T follicular helper cell (primary cell): ENCODE measurements at places on chromosomes 4 and X.
A peak's percentile ranks its signal among the peaks of the same experiment; 100 is the strongest.

DNA sequence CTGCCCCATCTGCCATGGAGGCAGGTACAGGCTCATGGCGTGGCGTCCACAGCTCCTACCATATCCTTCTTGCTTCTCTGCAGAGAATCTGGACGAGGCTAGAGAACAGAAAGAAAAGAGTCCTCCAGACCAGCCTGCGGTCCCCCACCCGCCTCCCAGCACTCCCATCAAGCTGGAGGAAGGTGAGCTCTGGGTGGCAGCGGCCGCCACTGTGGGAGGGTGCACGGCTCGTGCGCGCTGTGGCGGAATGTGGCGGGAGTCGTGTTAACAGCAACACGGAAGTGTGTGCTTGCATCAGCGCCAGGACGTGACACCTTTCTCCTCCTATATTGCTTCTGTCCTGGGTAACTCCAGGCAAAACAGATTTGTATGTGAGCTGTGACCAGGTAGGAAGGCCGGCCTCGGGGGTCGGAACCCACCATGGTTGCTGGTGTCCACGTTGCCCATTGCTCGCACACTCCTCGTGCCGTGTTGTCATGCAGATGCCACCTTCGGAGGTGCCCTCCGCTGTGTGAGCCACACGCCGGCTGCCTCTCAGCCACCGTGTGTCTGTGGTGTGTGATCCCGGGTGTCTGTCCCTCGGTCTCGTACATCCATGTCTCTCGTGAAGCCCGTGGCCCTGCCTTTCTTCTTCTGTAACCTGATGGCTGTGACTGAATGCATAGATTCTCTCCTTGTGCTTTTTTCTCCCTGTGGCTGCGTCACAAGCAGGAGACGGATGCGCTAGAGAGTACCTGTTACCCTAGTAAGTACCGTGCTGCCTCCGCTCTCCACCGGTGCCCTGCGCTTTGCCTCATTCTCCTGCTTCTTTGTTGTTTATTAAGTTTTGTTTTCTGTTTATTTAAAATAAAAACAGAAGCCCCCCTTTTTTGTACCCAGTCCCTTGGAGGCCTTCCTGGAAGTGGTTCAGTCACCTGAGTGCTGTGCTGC lies 37.0 kb downstream of the NOP14 start:
- no peak for DNase-seq

GRCh38 chr4:143356493-143356892 lies 19.8 kb downstream of the GAB1 start:
- no peak for DNase-seq

DNA sequence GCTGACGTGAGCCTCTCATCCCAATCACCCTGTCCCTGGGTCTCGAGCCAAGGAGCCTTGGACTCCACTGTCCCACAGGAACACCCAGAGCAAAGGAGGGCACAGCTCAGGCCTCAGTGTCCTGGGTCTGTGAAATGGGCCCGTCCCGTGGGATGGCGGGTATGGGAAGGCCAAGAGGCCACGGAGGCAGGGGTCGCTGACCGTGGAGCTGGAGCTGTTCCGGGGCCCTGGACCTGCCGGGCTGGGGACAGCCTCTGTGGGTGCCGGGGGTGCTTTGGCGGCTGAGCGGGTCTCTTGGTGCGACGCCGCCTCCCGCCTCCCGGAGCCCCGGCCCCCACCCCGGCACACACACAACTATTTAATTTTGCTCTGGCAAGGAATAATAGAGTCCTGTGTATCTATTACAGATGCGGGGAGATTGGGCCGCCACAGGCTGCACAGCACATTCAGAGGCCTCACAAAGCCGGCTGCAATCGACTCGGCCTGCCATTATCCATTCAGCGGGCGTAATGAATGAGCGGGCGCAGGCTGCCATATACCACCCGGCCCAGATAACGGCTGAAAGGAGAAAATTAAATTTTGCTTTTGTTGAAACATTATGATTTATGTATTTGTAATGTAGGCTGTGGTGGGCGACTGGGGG lies 83.9 kb upstream of the NKX1-1 start:
- DNase-seq: no peak

GRCh38 chr4:2042947-2043395 lies 16.2 kb upstream of the NAT8L start:
- DNase-seq: no peak

GRCh38 chr4:80243274-80244018 lies 23.0 kb upstream of the FGF5 start:
- DNase-seq: no peak

DNA sequence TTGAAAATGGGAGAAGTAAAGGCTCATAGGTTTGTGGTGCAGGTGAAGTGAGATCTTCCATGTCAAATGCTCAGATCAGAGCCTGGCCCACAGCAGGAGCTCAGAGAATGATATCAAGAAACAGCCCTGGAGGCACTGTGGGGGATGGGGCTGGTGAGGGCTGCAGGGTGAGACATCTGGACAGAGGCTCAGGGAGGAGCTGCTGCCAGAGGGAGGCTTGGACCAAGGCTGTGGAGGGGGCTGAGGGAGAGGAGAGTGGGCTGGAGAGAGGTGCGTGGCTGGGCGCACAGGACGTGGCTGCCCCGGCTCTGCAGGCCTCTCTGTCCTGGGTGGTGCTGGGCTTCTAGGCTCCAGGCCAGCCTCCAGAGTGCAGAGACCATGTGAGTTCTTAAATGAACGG lies 5.6 kb downstream of the SORCS2 start:
- DNase-seq: no peak

GRCh38 chr4:152389359-152389758 lies 146.5 kb downstream of the FBXW7 start:
- no peak for DNase-seq

GRCh38 chrX:48573690-48574269 lies 504 bp upstream of the RBM3 start:
- DNase-seq: peak; percentile 9

DNA sequence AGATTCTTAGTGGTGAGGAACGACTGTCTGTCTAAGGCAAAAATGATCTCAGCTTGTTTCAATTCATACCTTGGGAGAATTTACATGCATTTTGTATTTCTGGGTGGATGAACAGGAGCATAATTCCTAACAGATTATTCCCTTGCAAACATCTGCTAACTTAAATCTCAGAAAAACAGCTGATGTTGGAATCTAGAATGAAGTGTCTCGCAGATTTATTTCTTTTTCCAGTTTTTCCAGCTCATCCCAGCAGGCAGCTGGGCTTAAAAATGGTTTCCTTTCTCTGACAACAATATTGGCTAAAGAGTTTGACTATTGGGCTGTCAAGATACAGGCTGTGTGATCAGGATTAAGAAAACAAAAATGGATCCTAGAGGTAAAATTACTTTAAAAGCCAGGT lies 1.1 kb downstream of the LNX1 start:
- no peak for DNase-seq

DNA sequence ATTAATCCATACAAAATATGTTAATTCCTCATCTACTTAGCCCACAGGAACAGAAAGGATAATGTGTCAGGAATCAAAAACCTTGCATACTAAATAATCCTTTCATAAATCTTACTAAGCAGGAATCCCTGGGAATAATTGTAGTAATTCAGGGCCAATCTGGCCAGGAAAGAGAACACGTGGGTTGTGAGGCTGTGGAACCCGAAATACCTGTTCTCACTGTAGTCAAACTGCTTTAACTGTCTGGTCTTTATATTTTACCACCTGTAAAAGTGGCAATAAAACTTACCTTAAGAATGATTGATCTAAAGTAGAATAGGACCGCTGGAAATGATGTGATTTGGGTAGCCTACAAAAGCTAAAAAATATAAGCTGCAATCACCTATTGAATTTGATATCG lies 1620.9 kb downstream of the STIM2 start:
- DNase-seq: no peak

DNA sequence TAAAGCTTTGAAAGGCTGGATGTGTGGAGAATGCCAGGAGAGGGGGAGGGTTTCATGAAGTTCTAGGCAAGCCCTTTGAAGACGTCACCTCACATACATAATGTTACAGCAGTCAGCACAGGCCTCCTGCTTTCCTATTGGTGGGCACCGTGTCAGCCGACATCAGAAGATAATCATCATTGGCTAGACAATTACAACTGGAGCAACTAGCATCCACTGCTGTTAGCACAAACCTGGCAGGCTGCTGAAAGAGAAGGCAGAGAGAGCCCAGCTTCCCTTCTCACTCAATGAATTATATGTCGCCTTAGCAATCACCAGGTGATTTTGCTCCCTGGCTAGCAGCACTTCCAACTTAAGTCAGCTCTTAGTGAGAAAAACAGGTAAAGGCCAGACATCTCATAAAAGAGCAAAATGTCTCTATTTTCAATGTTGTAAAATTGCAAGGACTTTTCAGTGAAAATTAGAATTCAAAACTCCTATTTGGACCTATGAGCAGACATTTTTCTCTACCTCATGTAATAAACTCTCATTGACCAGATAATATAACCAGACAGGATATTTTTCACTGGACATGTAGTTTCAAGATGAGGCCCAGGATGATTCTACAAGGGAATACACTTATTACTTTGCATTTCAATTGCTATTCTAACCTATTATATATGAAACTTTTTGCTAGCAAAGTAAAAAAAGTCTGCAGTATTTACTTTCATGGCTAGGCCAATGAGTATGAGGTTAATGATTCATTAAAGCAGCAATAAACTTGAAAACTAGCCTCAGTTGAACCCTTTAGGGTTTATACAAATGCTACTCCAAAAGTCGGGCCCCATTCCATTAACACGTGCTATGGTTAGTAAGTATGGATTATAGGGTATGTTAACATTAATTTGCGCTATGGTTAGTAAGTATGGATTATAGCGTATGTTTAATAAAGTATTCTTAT lies 4.3 kb downstream of the ELOVL6 start:
- DNase-seq: peak; percentile 68

GRCh38 chr4:84940960-84941359 lies 25.5 kb downstream of the WDFY3 start:
- DNase-seq: no peak

DNA sequence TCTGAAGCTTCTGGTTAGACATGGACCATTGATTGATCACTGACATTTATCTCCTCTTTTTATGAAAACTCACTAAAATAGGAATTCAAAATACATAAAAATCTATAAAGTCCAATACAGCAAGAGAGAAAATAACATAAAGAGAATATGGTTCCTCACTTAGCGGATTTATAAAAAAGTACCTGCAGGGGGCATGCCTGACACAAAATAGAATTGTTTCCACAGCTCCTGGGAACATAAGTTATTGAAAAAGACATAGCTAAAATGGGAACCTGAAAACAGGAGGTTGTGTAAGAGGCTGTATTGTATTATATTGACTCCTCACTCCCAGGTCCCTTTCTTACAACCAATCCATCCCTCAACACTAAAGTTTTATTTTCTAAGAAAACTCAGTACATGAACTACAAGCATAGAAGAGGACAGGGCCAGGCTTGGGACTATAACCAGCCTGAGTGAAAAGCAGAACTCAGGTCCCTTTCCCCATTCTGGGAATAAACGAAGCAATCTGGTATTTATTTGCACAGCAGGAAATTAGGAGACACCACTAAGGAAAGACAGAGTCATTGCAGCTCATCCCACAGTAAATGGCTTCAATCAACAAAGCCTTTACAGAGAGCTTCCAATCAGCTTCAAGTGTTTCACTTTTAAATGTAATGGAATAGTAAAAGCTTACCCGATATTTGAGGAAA lies 121.1 kb upstream of the NDST4 start:
- DNase-seq: no peak

- DNase-seq: no peak
Observed at GRCh38 chr4:151727365-151727764, 33.4 kb downstream of the GATB start.

GRCh38 chr4:153248641-153249198 lies 44.5 kb downstream of the TRIM2 start:
- DNase-seq: no peak

DNA sequence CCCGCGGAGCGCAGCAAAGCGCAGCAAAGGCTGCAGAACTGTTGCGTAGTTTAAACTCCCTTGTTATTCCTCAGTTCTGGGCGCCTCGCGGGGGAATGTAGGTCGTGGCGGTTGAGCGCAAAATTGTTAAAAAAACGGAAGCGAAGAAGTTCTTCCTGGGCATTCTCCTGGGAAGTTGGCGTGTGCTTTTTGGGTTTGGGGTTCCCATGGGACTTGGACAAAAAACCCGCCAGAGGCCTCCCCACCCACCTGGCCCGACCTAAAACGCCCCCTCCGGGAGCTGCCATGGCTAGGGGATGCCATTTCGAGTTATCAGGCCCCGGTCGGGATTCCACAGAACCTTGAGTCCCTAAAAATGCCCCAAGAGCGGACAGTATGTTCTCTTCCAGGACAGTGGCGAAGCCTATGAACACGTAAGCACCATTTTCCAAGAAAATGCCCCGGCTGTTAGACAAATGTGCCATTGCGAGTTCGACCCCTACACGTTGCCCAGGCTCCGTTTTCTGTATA lies 8.9 kb downstream of the ZIC3 start:
- no peak for DNase-seq

DNA sequence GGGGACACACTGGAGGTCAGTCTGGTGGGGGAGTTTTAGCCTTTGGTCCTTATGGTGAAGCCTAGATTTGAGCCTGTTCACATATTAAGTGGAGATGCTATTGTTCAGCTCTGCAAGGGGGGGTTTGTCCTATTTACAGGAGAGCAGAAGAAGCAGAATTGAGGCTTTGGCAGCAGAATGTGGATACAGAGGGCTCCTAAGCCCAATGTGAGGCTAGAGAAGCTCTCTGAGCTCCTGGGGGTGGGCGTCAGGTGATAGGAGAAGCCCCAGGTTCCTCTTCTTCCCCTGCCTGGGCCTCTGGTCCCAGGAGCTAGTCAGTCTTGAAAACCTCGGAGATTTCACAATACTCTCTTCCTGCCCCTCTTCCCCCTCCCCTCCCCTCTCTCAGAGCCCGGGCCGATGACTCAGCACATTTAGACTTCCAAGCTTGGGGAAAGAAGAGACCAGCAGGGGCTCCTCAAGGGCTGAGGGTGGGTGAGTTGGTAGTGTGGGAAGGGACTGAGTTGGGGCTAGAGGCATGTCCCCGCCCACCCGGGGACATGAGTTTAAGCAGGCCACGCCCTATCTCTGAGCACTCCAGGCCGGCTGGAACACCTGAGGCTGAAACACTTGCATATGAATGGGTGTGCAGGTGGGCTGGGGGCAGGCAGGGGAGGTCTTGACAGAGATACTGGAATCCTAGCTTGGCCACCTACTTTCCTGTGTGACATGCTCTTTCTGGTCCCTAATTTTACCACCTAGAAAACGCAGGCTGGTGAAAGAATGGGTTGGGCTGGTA lies 3.4 kb downstream of the TFE3 start:
- peak; percentile 18 for DNase-seq

DNA sequence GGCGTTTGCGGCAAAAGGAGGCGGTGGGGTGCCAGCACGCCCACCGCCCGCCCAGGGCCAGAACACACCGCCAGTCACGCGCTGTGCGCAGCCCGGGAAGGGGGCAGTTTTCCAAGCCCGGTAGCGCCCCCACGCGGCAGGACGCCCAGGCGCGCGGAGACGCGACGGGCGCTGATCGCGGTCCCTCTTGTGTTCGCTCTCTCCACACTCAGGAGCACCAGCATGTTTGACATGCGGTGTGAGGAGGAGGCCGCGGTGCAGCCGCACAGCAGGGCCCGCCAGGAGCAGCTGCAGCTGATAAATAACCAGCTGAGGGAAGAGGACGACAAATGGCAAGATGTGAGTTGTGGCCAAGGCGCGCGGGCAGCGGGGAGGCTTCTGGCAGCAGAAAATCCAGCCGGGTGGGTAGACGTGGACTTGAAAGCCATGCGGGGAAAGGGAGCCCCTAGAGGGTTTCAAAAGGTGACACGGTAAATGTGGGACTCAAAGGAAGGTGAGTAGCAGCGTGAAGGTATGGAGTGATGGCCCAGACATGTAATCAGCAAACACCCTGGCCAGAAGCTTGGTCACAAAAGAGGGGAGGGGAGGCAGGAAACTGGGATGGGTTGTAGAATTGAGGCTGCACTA lies 104.1 kb downstream of the PHOX2B start:
- DNase-seq: no peak
